ENCODE measurements at places on chromosomes 13 and 19.

GRCh38 chr19:29378543-29379080, 147.2 kb upstream of the VSTM2B start:
- no peak for DNase-seq

GRCh38 chr13:102251817-102252216, 150.0 kb downstream of the FGF14 start:
- no peak for DNase-seq

GRCh38 chr19:29696565-29696846, 18.6 kb downstream of the C19orf12 start:
- DNase-seq, result no peak

DNA sequence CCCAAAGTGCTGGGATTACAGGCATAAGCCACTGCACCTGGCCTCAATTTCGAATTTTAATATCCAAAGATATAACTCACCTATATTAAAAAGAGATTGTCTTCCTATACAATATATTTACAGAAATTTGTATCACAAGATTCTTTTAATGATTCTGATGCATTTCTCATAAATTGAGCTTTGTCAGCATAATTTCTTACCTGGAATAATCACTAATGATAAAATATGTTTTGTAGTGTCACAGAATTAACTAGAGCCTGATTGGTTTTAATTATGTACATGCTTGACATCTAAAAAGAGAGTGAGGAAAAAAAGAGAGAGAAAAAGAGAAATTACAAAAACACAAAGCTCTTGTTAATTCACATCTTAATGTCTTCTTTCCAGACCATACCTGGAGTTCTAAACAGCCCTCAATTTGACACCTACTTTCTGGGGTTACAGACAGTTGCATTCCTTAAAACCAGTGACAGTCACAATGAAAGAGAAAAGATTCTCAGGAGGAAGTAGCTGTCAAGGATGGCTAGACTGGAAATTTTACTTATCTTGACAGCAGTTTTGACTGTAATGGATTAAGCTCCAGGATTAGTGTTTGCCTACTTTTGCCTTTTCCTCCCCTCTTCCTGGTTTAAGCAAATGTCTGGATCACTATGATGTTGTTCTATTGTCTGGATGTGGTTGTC, 214.4 kb downstream of the SPRY2 start:
- DNase-seq, result no peak

GRCh38 chr19:7063764-7064418, 5.4 kb upstream of the MBD3L3 start:
- no peak for DNase-seq

DNA sequence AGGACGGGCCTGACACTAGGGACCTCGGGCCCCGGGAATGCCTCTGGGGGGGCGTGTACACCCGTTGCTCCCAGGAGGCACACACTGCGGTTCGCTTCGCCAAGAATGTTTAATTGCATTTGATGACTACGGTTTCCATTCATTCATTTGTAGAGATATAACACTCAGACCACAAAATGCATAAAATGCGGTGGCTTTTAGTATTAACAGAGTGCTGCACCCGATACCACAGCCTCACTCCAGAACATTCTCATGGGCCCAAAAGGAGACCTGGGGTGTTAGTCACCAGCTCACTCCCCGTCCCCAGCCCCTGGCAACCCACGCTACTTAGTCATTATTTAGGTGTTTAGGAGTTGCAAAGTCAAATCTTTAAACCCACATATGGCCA, 21.8 kb downstream of the HCN2 start:
- DNase-seq, result no peak

- no peak for DNase-seq
Measured at GRCh38 chr19:5857203-5858081, 6.2 kb upstream of the FUT3 start.

DNA sequence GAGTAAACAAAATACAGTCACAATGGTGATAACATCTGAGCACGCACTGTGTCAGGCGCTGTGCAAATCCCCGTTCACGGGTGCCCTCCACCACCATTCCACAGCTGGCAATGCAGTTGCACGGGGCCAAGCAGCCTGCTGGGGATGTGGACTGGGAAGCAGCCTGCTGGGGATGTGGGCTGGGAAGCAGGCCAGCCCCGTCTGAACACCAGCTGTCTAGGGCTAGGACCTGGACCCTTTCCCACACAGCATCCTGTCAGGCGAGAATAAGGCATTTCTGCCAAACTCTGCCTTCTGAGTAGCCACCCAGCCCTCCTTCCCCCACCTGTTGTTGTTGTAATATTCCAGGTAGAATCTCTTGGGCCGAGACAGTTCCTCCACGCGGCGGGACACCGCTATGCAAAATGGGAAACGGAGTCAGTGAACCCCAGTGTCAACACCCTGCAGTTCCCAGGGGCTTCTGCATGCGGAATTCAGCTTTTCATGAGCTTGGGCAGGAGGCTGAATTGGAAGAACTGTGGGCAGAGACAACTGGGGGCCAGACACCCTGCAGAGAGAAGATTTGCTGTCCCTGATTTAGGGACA, 27.8 kb upstream of the MIER2 start:
- no peak for DNase-seq

- no peak for DNase-seq
Measured at GRCh38 chr13:42984691-42985090, 7.3 kb downstream of the EPSTI1 start.

DNA sequence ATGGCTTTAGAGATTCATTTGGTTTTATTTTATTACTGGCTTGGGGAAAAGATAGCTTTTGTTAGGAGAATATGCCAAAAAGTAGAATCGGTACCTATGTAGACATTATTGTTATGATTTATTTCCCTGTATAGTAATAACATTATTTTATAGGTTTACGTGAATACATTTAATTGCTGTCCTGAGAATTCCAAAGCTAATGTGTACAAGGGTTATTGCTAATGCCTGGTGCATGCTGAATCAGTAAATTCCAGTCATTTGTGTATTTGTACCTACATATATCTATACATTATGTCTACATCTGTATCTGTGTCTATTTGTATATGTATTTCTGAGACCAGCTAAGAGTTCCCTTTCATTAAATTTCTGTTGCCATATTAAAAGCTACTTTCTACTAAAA, 550.9 kb downstream of the GPC6 start:
- DNase-seq, result no peak

DNA sequence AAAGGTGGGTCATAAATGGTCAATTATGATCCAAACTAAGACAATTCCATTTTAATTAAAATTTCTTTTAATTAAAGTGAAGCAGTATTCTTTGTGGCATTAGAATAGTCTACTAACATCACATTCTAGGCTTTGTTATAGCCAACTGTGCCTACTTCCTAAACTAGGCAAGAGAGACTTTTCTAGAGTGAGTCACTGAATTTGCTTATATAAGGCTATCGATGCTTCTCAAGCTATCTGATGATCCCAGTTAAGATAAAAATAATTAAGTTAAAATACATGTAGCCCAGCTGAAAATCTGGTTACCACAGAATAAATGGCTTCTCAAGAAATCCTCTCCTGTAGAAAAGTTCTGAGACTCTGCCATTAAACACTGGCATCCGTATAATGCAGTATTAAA, 12.5 kb downstream of the ANKRD10 start:
- no peak for DNase-seq

DNA sequence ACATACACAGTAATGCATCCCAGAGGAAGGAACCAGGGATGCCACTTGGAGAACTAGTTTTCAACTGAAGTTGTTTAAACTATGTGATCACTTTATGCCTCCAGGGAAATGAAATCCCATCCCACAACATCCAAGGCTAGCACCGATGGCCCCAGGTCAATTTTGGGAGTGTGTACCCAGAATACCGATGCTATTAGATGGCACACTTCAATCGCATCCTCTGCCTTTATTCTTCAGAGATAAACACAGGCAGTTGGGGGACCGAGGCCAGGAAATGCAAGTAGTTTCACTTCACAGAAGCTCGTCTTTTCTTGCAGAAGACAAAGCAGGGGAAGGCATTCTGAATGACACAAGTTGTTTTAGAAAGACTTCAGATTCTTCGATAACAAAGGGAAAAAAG, 13.8 kb downstream of the STK24 start:
- no peak for DNase-seq

DNA sequence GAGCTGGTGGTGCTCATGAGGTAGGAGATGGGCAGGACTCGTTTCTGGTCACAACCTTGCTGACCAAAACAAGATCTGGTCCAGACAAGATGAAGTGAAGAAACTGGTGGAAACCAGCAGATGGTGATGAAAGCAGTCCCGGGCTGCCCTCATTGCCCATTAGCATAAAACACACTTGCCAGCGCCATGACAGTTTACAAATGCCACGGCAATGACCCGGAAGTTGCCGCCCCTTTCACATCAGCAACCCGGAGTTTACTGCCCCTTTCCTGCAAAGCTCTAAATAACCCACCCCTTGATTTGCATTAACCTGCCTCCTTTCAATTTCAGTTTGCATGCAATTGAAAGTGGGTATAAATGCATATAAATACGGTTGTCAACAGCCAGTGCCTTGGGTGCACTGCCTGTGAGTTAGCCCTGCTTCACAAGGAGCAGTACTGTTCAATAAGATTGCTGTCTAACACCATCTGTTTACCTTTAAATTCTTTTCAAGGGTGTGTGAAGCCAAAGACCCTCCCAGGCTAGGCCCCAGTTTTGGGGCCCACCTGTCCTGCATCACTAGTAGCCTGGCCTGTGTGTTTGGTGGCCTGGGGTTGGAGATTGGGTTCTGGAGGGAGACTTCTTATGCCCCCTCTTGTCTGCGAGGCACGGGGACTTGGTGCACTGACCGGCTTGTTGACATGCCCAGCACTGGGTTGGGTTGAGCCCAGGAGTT, 38.8 kb downstream of the CHST8 start:
- DNase-seq, result no peak

GRCh38 chr19:17302391-17303166, 646 bp downstream of the ABHD8 start:
- no peak for DNase-seq

- DNase-seq, result no peak
Measured at GRCh38 chr13:110463871-110464510, 97.5 kb downstream of the RAB20 start.

DNA sequence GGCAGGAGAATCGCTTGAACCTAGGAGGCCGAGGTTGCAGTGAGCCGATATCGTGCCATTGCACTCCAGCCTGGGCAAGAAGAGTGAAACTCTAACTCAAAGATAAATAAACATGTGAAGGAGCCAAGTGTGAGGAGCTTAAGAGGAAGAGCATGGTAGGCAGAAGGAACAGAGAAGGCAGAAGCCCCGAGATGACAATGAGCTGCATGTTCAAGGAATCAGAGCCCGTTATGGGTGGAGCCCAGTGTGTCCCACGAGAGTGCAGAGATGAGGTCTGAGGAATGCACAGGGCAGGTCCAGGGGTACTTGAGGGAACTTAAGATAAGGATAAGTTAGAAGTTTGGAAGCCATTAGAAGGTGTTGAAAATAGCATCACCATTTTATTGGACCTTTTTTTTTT, 716 bp downstream of the FPR2 start:
- no peak for DNase-seq

GRCh38 chr19:50949861-50950260, 3.0 kb downstream of the KLK5 start:
- no peak for DNase-seq

- DNase-seq, result no peak
Measured at GRCh38 chr13:35164324-35164932, 222.4 kb downstream of the NBEA start.

DNA sequence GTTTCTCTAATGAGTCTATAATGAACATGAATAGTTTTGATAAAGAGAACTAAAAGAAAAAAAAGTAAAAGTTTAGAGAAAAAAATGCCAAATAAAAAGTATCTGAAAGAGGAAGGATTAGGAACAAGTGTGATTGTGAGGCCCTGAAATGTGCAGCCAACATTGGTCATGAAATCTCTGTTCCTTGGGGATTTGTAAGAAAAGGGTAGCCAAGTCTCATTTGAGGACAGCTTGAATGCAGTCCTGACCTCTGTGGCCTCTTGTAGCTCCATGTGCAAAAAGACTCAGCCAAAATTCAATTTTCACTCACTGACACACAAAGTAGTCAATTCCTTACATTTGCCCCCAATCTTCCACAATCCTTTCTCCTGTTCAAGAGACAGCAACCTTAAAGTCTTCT, 167.9 kb downstream of the KLF12 start:
- no peak for DNase-seq

GRCh38 chr13:26653310-26653709, 95.8 kb downstream of the WASF3 start:
- no peak for DNase-seq

DNA sequence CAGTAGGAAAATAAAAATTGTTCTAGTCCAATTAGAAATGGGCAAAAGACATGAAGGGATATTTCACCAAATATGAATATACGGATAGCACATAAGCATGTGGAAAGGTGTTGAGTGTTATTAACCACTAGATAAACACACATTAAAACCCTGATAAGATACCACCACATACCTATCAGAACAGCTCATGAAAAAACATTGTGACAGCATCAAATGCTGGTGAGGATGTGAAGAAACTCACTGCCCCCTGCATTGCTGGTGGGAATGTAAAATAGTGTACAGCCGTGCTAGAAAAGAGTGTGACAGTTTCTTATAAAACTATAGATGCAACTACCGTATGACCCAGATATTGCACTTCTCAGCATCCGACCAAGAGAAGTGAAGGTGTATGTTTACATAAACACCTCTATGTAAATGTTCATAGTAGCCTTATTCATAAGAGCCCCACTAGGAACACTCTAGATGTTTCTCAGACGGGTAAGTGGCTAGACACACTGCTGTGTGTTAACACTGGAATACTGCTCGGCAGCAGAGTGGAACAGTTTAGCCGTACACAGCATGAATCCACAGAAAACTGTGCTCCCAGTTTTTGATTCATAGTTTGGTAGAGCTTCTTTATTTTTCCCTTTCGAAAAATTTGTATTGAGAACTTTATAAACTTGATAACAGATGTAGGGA, 321.1 kb downstream of the MYO16 start:
- DNase-seq, result no peak

DNA sequence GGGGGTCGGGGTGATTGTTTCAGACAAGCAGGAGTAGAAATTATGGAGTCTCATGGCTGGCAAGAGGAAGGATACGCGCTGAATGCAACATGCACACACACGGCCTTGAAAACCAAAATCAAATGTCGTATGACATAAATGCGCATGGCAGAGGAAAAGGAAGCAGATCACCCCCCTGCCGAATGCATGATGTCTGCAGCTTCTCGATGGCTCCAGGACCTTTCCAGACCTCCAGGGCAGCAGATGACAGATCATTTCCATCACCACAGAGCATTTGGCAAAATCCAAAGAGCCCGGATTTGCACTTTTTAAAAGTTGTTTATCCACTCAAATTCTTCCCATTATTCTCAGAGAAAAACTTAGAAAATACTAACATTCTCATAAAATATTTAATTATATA, 211.7 kb downstream of the NHLRC3 start:
- no peak for DNase-seq

DNA sequence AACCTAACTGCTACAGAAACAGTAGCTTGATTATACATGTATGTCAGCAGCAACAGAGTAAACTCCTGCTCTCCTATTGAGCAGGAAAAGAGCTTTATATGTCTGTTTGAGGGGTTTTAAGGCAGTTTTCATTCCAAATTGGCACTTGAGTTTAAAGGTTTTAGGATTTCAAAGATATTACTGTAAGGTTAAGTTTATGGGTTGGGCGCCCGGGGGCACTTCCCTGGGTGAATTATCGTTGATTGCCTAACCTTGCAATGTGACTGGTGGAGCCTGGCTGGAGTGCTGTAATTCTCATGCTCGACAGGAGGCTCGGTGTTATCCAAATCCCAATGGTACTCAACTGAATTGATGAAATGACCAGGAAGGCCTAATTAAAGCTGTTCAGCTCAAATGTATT, 1586.1 kb downstream of the OLFM4 start:
- no peak for DNase-seq
